ENCODE measurements at places on chromosomes 1 and 21.

- DNase-seq, result no peak
Observed at GRCh38 chr1:200337410-200337809, 72.4 kb downstream of the ZNF281 start.

DNA sequence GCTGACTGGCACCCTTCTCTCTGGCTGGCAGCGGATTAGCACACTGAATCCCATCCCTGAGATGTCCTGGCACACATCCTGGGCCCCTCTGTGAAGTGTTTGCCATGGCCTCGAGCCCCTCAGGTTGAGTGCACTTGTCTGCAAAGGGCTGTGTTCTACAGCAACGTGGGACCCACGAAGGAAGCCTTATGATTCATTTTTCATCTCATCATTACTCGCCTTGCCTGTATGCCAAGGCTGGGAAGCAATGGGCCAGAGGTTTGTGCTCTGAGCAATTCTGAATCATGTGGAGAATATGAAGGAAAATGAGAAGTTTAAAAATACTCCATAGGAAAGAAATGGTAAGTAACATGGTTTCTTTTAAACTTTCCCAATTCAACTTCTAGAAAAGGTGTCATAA, 124.8 kb upstream of the LMO4 start:
- no peak for DNase-seq

DNA sequence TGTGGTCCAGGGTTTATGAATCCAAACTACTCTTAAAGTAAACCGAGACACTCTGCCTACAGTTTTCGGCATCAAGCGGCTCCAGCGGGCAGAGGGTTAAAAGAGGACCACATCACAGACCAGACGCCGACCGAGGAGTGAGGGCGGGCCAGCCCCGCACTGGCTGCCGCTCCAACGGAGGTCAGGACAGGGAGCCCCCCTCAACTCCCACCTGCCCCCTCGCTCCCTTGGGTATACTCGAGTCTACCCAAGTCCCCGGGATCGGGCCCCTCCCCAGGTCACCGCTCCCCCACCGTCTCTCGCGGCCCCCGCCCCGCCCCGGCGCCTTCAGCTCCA, 312 bp downstream of the ARNT start:
- DNase-seq, result peak; percentile 11

DNA sequence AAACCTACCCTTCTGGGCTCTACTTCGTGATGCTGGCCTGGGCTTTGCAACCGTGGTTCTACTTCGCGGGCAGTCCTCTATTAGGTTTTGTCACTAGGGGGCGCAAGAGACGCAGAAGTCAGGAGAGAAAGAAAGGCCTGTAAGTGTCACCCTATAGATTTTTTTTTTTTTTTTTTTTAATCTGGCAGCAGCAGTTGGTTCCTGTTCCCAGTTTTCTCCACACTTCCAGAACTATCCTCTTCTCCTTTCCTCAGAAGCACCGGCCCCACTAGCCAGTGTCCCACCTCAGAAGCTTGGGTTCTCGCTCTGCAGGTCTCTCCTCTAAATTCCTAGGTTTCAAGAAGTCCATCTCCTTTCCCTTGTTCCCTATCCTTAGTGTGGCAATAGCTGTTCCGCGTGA, 9.1 kb upstream of the LCE2D start:
- DNase-seq, result no peak

DNA sequence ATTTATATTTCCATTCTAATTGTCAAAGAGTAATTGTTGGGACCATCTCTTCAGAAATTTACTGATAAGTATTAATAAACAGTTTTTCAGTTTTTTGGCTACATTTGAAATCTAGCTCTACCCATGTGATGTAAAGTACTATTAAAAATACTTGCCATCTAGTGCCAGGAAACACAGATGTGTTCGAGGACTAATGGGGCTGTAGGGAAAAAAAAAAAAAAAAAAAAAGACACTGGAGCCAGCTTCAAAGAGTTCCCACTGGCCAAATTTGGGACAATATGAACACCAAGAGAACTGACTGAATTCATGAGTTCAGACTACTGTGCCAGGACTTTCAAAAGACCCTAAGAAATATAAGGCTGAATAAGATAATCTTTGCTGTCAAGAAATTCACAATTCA, 65.2 kb upstream of the GFI1 start:
- no peak for DNase-seq

- DNase-seq, result no peak
Observed at GRCh38 chr1:151867765-151868411, 14.4 kb upstream of the THEM5 start.

GRCh38 chr21:44436111-44436611, 19.1 kb upstream of the LRRC3 start:
- DNase-seq, result no peak

DNA sequence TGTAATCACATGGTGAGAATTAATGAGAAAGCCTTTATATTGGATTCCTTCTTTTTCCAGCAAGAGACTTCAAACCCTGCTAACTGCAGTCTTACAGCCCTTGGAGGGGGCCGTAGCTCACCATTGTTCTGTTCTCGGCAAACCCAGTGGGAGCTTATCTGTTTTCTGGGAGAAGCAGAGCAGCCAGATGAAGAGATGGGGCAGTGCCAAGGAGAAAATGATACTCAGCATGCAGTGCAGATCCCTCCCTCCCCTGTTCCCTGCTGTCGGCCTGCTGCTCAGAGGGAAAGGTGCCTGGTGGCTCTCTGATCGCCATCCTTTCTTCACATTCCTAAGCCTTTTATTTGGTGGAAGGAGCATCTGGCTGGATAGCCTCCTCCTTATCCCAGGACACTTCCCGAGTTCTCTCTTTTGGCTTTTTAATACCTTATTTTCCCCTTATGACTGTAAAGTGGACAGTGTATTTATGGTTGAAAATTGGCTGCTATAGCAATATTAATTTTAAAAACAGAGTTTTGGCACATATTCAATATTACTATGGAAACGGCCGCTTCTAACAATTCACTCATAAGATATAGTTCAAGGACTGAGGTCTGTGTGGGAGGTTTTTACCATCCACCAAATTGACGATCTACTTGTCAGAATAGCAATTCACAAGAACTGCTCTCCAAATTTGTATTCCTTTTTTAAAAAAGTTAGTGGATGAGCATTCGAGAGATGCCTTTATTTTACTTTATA, 203.4 kb downstream of the CRB1 start:
- no peak for DNase-seq

DNA sequence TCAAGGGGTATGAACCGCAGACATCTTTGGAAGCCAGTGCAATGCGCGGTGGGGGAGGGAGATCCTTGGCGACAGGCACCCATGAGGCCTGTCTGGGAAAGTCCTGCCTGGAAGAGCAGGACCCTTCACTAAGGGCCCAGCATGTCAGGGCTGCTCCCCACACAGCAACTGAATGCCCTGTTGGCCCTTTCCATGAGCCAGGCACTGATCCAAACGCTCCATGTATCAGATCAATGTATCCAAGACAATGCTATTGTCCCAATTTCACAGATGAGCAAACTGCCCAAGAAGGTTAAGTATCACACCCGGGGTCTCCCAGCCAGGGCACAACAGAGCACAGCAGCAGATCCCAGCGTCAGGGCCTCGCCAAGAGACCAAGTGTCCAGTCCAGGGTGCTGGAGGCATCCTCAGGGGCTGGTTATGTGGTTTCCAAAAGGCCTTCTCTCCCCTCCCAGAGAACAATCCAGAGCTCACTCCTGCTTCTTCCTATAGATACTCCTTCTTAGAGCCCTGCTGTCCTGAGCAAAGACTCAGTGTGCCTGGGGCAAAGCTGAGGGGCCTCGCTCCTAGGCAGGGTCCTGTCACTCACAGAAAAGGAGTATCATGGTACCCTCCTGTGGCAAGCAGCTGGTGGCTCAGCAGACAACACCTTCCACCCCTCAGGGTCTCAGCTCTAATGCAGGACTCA, 328.0 kb downstream of the NPHP4 start:
- no peak for DNase-seq

- DNase-seq, result no peak
Observed at GRCh38 chr1:94949681-94950661, 23.1 kb upstream of the CNN3 start.

DNA sequence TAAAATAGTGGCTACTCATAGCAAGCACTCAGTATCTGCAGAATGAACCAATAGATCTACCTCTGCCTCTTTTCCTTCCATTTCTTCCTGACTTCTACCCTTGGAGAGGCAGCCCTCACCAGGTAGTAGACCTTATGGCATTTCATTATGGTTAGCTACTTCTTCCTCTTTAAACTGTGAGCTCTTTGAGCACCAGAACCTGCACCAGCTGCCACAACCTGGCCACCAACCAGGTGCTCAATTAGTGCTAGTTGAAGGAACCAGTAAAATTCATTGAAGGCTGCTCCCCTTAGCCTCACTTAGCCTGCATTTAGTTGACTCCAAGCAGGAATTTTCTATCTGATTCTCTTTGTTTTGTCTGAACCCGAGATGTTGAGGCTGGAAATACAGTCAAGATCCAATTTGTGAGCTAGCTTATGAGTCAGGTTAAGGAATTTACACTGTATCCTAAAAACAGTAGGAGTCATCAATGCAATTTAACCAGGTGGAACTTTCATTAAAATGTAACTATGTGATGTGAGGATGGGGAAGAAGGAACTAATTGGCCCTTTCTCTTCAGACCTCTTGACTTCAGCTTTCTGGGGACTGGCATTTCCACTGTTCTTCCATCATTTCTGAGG, 81.5 kb upstream of the UBE2U start:
- no peak for DNase-seq

- DNase-seq, result no peak
Observed at GRCh38 chr1:167229719-167230385, 9.2 kb downstream of the POU2F1 start.

- DNase-seq, result no peak
Observed at GRCh38 chr1:159188375-159188788, 16.3 kb upstream of the ACKR1 start.

DNA sequence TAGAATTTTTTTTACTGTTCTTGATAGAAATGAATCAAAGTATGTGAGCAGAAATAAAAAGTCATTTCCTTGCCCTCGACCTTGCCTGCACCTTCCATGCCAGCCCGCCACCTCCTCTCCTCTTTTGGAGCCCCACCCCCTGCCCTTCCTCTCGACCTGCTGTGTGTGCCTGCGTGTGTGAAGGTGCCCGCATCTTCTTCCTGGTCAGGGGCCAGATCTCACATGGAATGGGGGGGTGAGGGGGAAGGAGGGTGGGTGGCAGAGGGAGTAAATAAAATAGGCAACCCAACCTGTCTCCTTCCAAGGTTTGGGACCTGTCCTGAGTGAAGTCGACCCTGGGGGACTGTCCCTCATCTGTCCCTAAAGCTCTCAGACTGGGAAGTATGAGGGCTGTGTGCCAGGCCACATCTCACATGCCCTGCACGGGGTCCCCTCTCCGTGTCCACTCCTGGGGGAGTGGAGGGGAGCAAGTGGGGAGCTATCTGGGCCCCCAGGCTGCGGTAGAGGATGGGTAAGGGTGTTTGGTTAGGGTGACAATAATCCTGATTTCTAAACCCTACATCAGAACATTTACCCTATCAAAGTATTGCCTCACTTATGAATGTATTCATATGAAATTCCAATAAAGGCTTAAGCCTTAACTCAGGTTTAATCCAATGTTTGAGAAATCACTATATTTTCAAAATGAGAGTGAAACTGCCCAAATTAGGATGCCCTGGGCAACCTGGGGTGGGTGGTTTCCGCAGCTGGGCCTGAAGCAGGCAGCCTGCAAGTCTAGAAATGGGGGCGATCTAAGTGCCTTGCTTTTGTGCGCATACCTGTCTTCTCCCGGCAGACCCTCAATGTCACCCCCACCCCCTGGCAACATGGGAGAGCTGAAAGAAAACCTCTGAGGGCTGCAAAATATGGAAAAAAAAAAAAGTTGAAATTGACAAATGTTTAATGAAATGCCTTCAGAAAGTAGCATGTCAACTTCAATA, 15.4 kb downstream of the AMPD2 start:
- no peak for DNase-seq

DNA sequence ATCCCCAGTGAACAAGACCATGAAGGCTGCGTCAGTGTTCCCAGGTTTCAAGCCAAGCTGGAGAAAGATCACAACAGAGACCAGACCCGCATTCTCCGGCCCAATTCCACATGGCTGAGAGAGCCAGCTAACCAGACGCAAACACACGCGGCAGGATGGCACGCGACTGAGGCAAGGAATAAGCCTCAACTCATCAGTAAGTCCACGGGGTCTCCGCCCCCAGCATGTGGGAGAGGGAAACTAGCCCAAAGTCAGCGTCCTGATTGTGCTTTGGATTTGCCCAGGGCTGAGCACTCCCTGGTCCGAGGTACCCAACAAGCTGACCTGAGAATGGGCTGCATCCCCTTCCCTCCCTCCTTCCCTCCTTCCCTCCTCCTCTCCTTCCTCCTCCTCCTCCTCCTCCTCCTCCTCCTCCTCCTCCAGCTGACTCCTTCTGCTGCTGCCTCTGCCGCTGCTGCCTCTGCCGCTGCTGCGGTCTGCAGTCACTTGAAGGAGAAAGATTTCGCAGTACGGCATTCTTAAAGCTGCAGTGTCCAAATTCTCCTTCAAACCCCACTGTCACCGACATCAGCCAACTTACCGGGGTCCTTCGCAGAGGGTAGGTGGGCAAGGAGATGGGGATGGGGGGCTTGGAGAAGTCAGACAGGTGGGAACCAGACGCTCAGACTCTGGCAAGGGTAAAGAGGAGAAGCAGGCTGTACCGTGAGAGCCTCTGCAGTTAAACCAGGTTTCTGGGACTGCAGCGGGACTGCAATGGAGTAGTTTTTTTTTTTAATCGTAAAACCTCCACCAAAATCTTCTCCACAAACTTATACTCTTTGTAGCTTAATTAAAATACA, 33.0 kb upstream of the H6PD start:
- no peak for DNase-seq

DNA sequence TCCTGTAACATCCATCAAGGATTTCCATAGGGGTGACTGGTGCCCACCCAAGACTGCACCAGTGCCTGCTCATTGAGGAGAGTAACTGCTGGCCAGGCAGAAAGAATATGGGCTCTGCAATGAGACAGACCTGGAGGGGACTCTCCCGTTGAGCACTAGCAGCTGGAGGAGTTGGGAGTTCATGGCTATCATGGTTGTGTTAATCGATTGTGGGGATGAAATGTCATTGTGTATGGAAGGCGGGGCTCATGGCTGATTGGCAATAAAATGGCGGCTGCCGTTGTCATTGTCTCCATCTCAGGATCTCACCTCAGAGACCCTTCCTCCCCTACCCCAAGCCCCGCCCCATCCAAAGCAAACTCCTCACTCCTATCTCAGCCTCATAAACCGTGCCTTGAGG, 3.9 kb downstream of the TMEM125 start:
- DNase-seq, result no peak

DNA sequence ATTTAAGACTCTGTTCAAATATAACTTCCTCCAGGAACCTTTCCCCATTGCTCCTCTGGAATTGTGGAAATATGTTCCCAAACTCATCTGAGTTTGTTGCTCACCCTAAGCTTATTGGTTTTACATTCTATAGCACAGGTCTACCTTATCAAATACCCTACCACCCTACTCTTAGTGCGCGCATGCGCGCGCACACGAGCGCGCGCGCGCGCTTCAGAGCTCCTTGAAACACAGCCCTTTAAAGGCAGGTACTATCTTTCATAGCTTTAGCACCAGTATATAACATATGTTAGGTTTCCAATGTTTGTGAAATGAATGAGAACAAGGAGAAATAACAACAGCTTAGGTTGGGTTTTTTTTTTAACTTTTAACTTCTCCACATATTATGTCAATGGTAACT, 3.5 kb downstream of the IPP start:
- DNase-seq, result no peak

- DNase-seq, result no peak
Observed at GRCh38 chr1:228293393-228293792, 85.5 kb downstream of the OBSCN start.
